CD8-positive, alpha-beta memory T cell (primary cell): ENCODE measurements at places on chromosomes 16 and 17.
A peak's percentile ranks its signal among the peaks of the same experiment; 100 is the strongest.

DNA sequence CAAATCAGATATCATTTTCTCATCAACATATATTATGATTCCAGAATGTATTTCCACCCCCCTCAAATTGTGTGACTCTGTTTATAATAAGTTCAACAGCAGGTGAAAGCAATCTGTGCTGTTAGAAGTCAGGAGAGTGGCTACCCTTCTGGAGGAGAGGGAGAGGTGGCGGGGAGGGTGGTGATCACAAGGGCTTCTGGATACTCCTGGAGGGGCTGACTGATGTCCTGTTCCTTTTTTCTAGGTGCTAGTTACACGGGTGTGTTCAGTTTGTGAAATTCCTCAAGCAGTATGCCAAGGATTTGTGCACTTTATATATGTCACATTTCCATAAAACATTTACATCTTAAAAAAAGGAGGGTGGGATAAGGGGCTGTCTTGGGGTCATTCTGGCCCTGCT lies 119.1 kb downstream of the IRF8 start:
- DNase-seq = no peak

DNA sequence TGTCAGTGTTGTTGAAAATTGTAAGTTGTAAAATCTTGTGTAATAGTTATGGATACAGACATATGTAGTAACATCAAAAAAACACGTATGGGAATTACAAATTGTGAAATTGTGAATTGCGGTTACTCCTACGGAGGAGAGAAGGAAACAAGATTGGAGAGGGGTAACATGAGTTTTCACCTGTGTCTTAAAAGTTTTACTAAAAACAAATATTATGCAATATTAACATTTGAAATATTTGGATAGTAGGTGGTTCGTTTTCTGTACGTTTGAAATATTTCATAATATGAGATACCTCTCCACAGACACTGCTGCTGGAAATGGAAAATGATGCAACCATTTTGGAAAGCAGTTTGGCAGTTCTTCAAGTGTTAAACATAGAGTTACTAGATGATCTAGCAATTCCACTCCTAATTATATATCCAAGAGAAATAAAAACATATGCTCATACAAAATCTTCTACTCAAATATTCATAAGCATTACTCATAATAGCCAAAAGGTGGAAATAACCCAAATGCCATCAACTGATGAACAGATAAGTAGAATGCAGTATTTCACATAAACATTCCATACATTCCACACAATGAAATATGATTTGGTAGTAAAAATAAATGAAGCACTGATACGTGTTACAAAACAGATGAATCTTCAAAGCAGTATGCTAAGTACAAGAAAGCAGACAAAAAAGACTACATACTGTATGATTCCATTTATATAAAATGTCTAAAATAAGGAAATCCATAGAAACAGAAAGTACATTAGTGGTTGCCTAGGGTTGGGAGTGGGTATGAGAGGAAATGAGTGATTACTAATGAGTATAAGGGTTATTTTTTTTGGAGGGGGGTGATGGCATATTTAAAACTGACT lies 40.7 kb upstream of the ABCA10 start:
- no peak for DNase-seq

DNA sequence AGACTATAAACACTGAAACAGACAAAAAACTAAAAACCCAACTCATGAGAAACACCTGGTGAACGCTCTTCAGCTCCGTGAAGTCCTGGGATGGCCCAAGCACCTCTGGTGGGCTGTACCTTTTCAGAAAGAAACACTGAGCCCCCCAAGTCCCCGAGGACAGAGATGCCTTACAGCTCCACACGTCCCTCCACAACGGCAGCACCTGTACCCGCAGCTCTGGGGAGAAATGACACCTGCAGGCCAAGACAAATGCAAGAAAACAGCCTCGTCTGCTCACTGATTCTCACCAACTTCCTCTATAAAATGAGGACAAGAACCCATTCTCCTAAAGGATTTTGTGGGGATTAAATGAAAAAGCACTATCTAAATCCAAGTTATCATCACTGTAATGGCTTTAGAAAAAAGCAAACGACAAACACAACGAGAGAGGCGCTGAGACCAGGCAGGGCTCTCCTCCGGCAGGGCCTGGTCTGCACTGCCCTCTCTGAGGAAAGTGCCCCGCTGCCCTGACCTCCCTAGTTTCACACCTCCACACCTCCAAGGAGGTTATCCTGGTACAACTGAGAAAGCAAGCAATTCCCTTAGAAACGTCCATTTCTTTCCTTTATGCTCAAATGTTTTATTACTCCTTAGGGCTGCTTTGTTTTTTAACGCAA lies 114.9 kb downstream of the ZNF778 start:
- DNase-seq = peak; percentile 43

GRCh38 chr16:79805621-79806020 lies 205.1 kb upstream of the MAF start:
- DNase-seq = no peak

GRCh38 chr16:46850619-46851555 lies 19.9 kb upstream of the C16orf87 start:
- DNase-seq = no peak

- DNase-seq = no peak
These were observed 5.0 kb upstream of the KCTD11 start for GRCh38 chr17:7346761-7347614.

DNA sequence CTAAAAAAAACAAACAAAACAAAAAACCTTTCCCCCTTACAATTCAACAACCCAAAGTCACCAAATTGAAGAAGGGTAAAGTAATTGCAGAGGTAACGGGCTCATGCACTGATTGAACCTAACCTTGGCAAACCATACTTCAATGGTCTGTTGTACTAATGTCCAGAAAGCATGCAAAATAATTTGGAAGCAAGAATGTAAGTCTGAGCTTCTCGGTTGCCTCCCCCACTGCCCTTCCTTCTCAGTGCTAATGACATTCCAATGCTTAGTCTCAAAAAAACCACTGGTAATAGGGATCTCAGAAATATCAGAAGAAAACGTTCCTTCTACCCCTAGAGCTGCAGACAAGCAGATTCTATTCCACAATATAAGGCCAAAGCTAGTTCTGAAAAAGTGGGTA lies 15.8 kb downstream of the KRABD2 start:
- DNase-seq = no peak

DNA sequence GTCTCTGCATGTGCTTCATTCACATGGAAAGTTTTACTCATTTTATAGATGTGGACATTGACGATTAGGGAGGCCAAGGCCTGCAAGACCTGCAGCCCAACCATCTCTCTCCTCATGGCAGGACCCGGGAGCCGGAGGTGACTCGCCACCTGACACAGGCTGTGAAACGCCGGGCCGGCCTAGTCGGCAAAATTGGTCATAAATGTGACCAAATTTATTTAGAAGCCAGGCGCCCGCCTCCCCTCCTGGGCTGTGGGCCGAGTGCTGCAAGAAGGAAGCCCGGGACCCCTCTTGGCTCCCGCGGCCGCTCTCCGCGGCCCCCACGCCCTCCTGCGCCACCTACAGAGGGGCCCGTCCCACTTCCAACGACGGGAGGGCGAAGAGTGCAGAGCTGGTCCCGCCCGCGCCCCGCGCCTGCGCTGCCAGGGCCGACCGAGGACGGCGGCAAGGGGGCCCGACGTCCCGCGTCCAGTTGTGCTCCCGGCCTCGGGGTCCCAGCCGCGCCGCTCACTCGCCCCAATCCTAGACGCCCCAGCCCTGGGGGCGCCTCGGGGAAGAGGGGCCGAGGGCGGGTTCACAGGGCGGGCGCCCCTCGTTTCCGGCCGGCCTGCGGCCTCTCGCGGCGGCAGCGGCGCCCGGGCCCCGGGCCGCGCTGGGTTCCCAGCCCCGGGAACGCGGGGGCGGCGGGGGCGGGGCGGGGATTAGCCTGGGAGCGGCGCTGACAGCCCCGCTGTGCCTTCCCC lies 47.5 kb downstream of the WNT3 start:
- DNase-seq = peak; percentile 56

DNA sequence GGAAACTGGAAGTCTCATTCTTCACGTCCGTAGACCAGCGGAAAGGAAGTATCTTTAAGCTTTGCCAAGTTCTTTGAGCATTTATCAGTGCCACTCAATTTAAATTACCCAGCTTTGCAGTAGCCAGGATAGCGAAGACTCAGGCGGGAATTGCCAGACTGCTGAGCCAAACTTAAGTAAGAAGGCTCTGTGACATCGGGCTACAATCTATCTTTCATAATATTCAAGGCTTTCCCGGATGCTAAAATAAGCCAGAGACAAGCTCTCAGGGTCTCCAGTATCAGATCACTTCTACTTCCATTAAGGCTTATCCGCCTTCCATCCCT lies 436 bp upstream of the BRIP1 start:
- DNase-seq = no peak

GRCh38 chr17:36850790-36851189 lies 86.5 kb upstream of the LHX1 start:
- DNase-seq = no peak

GRCh38 chr16:88047462-88047861 lies 96.2 kb downstream of the BANP start:
- no peak for DNase-seq

DNA sequence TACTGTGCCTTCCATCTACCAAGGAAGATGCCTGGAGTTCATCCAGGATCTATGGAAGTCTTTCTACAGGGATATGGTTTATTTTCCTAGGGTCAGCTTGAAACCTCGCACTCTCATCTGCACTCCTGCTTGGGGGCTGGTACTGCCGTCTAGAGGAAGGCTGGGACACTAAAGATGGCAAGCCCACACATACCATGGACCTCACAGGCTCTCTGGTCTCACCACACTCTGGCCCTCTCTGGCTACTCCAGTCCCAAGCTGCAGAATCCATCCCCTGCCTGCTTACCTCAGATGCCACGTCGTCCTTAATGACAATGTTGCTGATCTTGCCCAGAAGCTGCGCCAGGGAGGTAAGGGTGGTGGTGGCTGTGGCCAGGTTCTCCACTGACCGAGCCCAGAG lies 2.1 kb upstream of the UNC119 start:
- no peak for DNase-seq

DNA sequence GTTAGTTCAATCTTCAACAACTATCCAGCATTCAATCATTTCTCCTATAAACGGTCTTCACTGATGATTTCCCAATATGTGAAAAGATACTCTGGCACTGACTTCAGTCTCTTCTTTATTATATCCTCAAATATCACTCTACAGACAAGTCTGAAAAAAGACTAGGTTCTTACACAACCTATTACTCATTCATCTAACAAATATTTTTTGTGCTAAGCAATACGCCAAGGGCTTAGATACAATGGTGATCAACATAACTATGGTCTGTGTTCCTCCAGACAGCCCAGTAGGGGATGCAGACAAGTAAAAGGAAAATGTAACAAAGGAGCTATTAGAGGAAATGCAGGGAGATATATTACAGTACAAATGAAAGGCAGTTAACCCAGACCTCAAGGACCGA lies 63.9 kb downstream of the MYO1D start:
- no peak for DNase-seq

DNA sequence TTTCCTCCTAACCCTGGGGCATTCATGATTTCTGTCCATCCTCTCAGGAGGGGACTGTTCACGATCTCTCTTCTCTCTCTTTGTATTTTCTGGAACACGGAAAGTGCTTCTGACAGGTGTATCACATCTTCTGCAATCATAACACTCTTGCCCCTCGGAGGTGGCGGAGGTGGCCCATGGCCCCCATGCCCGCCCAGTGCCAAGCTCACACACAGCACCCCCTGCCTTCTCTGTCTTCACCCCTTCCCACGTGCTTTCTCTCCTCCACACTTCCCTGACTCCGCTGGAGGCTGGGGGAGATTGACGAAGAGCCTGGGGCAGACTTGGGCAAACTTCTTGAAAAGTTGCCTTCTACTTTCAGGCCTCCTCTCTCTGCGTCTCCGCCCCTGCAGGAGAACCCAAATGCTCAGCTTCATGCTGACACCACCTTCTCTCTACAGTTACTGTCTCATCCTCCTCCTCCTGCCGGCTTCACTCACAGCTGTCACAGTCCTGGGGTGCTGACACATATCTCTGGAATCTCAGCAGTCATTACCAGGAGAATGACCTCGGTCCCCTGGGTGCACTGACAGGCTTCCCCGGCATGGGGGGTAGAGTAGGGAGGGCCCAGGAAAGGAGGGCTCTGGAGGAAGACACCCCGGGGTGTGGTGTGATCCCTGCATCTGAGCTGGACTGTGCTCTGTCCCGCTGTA lies 127.1 kb downstream of the ENGASE start:
- no peak for DNase-seq

GRCh38 chr16:66058172-66058691 lies 308.3 kb upstream of the CDH5 start:
- DNase-seq = no peak

- DNase-seq = no peak
These were observed 18.1 kb upstream of the MAF start for GRCh38 chr16:79618692-79619050.

DNA sequence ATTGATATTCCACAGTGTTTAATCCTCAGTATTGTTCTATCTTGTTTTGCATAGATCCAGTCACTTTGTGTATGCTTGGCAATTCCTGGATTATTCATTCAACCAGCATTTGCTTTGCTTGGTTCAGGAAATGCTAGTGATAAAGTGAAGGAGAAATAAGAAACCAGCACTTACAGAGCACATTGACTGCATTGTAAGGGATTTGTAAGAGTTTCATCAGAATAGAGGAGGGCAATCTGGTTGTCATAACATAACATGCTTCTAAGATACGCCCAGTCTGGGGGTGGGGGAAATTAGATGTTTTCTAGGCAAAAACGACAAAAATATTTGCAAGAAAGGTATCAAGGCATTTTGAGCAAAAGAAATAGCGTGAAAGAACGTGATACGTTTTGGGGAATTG lies 40.4 kb downstream of the TNRC6A start:
- no peak for DNase-seq

DNA sequence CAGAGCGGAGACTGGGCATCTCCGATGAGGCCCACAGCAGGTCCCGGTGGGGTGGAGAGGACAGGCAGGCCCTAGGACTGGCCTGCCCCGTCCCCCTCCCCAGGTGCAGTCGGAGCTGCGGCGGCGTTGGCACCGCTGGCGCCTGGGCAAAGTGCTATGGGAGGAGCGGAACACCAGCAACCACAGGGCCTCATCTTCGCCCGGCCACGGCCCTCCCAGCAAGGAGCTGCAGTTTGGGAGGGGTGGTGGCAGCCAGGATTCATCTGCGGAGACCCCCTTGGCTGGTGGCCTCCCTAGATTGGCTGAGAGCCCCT lies 9.4 kb downstream of the GCGR start:
- DNase-seq = no peak

- no peak for DNase-seq
These were observed 8.8 kb downstream of the CNP start for GRCh38 chr17:41975099-41976083.

DNA sequence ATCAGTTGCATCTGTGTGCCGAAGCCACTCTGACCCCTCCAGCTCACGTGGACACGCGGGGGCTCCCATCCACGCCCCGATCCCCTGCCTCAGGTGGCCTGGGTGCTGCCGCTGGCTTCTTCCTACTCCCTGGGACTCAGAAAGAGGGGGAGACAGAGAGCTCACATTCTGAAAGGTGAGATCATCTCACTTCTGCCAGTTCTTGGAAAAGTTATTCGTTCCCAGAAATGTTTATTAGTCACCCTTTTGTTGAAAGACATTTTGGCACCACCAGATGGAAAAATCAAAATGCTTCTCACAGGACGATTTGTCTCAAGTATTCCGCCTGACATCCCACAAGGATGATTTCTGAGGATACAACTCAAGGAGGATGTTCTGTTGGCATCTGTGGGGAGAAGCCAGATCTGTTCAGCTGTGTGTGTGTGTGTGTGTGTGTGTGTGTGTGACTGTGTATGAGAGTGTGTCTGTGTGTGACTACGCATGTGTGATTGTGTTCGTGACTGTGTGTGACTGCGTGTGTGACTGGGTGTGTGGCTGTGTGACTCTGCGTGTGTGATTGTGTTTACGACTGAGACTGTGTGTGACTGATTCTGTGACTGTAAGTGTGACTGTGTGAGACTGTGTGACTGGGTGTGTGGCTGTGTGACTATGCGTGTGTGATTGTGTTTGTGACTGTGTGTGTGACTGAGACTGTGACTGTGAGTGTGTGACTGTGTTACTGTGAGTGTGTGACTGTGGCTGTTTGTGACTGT lies 207.3 kb downstream of the NTN1 start:
- no peak for DNase-seq
